ENCODE measurements at places on chromosomes 2 and 18. TPM values are rescaled to one million over a fixed set of nuclear protein-coding genes. Genes with fewer than 3 reads are reported as not detected.

Gene TMEM198
- total RNA-seq, result 9.5 TPM

Gene DSG2
- total RNA-seq, result 3.8 TPM

Gene ANKRD23
- total RNA-seq, result 4.9 TPM

Gene C2orf80
- not detected for total RNA-seq

- no peak for ATAC-seq
Observed at GRCh38 chr18:26185267-26185666, 41.0 kb upstream of the TAF4B start.

DNA sequence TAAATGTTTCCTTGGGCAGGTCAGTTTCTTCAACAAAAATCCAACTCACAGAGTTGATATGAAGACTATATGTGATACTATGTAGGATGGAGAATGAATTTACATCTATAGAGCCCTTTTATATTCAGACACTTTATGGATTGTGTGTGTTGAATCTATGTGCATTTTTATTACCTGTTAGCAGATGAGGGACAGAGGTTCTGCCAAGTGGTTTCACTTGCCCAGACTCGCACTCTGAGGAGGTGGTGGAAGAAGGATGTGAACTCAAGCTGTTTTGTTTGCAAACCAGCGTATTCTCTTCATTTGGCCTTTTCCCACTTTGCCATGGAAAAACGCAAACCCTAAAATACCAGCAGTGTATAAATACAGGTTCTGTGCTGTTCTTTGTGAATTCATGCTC, 237.6 kb downstream of the TDRD15 start:
- no peak for ATAC-seq

DNA sequence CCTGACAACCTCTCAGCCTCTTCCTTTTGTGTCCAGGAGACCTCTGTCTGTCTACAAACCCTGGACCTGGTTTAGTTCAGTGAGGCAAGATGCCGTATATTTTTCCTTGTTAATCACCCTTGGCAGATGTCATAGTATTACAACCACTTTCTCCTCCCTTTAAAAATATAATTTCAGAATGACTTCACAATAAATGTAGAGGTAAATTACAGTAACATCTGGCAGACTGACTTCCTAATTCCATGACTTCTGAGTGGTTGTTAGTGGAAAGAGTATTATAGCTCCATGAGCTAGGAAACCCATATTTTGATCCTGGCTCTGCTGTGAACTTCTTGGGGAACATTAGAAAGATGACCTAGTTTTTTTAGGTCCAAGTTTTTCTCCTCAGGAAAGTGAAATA, 39.5 kb downstream of the SPATS2L start:
- no peak for ATAC-seq

- ATAC-seq, result no peak
Observed at GRCh38 chr2:240806006-240806405, 14.0 kb downstream of the KIF1A start.

DNA sequence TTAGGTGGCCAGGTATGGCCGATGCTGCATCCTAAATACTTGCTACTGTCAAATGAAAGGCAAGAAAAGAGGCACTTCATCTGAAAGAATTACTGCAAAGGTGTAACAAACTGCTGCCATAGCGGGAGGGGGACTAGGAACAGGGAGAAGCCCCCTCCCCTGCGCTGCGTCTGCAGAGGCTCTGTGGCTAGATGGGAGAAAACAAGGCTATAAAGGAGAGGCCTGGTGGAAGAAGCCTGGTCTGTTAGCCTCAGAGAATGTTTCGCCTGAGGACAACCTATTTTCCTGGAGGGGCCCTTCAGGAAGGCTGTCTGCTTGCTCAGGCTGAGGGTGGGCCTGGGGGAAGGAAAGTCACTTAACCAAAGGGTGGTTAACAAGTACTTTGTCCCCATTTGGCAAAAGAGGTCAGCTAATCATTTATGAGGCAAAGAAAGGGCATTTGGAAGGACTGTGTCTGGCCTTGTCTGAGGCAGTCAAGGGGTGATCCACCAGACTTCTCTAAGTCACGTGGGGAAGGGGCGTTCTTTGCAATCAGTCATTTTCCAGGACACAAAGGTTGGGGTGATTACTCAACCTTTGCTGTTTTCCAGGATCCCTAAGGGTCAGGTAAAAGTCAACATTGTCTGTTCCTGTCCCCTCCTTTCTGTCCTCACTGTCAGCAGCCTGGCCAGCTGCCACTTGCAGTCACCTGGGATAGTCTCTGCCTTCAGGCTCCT, 103.0 kb upstream of the TMEM200C start:
- no peak for ATAC-seq

Measured in gastroesophageal sphincter (tissue), 4 donors.